ENCODE measurements at places on chromosomes 1 and 21.

DNA sequence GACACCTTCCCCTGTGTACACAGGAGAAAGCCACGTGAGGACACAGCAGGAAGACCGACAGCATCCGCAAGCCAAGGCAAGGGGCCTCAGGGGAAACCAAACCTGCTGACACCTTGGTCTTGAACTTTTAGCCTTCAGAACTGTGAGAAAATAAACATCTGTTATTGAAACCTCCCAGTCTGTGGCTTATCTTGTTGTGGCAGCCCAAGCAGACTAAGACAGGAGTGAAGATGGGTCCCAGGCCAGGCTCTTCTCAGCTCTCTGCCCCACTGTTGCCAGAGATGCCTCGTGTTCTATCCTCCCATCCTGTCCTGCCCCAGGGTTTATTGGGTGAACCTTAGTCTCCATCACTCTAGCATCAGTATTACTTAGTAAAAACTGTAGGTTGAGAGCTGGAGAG is 236.3 kb downstream of the MATN1 start:
- DNase-seq, result no peak

DNA sequence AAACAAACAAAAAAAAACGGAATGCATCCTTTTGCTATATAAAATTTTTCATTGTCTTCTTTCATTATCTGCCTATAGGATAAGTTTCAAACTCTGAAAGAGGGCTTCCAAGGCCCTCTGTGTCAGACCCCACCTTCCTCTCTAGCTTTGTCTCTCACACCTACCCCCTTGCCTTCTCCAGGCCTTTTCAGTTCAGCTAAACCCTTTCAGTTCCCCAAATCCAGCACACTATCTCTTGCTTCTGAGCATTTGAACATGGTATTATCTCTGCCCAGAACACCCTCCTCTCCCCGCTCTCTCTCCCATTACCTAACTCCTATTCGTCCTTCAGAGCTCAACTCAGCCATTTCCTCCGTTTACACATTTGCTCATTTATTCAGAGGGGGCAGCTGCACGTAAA is 35.7 kb downstream of the C1orf216 start:
- no peak for DNase-seq

GRCh38 chr1:30840904-30841598 is 67.5 kb downstream of the SDC3 start:
- DNase-seq, result no peak

DNA sequence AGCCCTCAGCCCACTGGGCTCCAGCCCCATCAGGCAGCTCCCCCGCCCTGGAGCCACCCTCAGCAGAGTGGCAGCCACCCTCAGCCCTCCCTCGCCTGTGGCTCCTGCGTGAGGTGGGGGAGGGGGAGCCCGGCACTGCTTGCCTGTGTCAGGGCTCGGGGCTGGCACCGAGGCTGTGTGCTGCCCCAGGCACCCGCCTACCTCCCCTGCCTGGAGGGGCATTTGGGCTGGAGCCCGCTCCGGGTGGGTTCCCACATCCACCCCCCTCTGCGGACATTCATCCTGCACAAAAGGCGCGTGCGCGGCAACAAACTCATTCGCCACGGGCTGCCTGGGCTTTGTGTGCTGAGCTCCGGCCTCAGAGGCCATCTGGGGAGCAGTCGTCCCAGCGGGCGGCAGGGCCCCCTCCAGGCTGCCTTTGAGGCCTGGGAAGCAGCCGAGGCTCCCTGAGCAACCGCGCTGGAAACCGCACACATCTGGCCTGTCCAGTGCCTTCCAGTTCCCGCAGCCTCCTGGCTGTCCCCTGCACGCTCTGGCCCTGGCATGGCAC is 12.6 kb upstream of the TNFRSF14 start:
- no peak for DNase-seq

- no peak for DNase-seq
Measured at GRCh38 chr1:235327559-235328270, at the start of gene ARID4B. ARID4B (minus strand) TSS chr1:235328179; CDS start chr1:235326919, 1,260 bp downstream.

DNA sequence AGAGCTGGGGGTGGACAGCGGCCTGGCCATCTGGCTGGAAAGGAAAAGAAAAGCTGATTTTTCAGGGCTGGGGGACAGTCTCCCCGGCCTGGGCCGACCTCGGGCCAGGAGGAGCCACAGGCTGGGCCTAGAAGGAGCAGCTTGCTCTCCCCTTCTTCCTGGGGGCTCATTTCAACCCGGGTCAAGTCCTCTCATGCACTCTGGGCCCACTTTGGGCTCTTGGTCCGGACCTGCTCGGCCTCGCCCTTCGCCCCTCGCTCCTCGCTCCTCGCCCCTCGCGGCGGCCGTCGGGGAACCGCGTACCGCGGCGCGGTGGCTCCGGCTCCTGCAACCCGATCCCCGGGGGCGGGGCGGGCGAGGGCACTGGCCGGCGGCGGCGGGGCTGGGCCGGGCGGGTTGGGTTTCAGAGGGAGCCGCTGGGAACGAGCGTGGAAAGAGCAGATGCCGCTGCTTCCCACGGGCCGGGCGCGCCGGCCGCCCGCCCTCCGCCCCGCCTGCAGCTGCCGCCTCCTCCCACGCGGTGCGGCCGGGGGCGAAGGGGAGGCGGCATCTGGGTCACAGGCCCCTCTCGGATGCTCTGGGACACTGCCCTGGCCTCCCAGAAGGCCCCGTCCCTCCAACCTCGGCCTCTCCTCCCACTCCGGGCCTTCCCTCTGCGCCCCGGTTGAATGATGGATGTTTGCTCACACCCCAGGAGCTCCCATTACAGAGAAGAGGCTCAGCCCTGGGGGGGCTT is 6.6 kb downstream of the HEYL start:
- no peak for DNase-seq

DNA sequence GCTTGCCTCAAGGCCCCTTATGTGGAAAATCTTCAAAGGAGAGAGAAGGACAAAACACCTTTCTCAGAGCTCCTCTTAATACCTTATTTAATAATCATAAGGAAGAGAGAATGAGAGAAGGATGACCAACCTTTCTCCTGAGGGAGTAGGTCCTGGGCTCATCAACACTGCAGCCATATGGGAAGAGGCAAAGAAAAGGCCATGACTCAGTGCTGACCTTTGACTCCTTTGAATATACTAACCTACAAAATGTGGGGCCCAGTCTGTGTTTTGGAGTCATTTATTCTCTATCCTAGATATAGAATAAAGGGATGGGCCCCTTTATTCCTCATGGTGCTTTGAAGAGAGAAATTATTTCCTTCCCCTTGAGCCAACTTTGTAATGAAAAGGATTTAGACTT is 38.3 kb downstream of the CAMSAP2 start:
- DNase-seq, result peak; percentile 26

DNA sequence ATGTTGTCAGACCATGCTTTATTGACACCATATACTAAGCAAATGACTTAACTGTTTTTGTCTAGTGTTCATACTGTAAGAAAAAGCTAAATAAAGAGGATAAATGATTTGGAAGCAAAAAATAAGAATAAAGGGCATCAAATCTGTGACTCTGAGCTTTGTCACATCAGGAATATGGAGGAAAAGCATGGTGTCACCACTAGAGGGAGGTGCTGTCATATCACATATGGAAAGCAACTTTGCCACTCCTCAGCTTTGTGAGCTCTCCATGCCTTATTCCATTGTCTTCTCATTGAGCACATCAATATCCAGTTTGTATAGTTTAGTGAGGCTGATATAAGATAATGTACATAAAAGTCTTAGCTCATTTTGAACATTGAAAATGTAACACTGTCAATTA is 20.8 kb upstream of the GBP1 start:
- DNase-seq, result peak; percentile 51

DNA sequence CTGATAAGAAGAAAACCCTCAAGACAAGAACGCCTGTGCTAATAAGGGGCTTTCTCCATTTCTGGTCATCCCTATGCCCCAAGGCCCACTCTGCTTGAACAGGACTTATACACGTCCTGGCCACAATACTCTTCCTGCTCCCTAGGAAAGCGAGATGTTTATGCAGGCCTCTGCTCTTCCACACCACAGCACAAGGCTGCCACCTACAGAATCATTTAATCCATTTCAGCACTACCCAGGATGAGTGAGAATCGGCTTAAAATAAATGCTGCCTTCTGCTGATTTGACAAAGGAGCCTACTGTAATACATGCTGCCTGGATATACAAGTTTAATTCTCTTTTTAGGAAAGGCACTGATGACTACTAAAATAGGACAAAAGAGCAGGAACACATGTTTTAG is 29.4 kb downstream of the FRRS1 start:
- peak; percentile 67 for DNase-seq

DNA sequence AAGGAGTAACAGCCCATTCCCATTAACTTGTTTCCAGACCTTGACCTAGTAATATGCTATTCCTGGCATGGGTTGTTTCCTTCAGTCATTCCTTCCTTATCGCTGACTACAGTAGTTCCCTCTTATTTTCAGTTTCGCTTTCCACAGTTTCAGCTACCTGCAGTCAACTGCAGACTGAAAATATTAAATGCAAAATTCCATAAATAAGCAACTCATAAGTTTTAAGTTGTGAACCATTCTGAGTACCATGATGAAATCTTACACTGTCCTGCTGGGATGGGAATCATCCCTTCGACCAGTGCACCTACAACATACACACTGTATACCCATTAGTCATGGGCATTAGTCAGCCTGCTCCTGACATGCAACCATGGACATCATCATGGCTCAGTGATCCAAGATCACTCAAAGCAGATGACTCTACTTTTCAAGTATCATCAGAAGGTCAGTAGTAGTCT is 66.7 kb downstream of the CCDC30 start:
- DNase-seq, result peak; percentile 93

DNA sequence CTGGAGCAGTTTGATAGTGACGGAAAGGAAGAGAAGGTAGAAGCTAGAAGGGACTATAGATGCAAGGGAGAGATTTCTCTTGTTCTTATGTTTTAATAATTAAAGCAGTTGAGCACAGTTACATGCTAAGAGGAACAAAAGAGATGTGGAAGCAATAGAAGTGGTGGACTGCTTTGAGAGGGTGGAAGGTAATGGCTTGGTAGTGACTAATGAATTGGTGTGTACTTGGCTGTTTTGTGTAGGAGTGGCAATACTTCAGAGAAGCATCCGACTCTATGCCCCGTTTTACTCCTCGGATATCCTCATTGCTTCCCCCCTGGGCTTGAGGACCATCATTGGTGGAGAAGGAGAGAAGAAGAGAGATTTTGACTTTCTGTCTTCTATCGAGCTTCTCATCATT is 12.8 kb downstream of the UTP25 start:
- DNase-seq, result no peak

- no peak for DNase-seq
Measured at GRCh38 chr21:21196087-21196486, 197.9 kb downstream of the NCAM2 start.

DNA sequence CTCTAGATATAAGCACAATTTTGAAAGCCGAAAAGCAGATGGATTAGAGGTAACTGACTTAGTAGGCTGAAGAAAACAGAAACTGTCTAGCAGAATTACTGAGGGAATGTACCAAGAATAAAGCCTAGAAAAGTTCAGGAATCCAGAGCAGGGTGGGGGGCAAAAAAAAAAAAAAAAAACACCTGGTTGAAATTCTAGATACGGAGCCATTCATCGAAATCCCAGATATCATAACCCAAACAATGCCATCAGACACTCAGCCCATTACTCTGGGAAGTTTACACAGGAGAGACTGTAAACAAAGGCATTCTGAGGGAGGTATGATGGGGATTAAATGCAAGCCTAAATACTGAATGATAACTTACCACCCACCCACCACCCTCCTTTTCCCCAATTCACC is 45.6 kb downstream of the ENAH start:
- DNase-seq, result no peak

DNA sequence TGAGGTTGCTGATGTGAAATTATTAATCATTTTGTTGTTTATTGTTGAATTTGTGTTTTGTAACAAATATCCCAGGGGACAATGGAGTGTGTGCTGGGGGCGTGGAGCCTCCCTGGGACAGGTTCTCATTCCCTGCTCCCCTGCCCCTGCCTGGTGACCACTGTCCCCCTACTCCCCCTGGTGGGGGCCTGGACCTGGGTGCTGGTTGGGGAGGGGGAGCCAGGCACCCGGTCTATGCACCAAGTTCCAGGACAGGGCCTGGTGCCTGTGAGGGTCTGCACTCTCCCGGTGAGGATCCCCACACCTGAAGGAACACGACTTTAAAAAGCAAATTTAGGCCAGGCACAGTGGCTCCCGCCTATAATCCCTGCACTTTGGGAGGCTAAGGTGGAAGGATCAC is 42.4 kb downstream of the CHD5 start:
- no peak for DNase-seq

- no peak for DNase-seq
Measured at GRCh38 chr21:36236052-36236730, 79.6 kb downstream of the DOP1B start.

GRCh38 chr1:116686723-116687352 is 19.3 kb upstream of the IGSF3 start:
- no peak for DNase-seq

GRCh38 chr1:193340331-193340730 is 153.9 kb upstream of the B3GALT2 start:
- DNase-seq, result no peak

DNA sequence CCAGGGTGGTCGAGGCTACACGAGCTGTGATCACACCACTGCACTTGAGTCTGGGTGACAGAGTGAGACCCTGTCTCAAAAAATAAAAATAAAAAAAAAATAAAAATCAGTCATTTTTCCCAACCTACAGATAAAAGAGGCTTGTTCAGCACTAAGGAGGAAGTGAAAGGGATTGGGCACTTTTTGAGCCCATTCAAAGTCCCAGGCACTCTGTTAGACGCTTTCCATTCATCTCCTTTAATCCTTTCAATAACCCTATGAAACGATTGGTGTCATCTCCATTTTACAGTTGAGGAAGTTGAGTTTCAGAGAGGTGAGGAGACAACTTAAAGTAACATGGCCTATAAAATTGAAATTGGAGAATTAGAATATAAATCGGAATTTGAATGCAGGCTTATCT is 10.4 kb upstream of the AGO4 start:
- no peak for DNase-seq

- no peak for DNase-seq
Measured at GRCh38 chr1:117051224-117052064, 8.7 kb upstream of the TTF2 start.

DNA sequence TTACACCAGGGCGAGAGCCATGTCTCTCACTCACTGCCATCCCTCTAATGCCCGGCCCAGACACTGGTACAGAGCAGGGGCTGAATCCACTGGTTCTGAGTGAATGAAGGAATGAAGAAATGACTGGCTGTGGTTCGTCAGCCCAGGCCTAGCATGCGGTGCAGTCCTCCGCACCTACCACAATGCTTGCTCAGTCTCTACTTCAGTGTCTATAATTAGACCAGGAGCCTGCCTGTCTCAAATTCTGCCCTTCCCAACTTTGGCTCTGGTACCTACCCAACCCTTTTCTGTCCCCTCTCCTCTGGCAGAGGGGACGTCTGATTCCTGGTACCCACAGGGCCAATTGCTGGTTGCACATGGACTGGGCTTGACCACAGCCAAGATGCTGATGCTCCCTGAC is 118.2 kb upstream of the GRIK3 start:
- no peak for DNase-seq

GRCh38 chr1:1908506-1908791 is 6.6 kb upstream of the CALML6 start:
- DNase-seq, result peak; percentile 41

DNA sequence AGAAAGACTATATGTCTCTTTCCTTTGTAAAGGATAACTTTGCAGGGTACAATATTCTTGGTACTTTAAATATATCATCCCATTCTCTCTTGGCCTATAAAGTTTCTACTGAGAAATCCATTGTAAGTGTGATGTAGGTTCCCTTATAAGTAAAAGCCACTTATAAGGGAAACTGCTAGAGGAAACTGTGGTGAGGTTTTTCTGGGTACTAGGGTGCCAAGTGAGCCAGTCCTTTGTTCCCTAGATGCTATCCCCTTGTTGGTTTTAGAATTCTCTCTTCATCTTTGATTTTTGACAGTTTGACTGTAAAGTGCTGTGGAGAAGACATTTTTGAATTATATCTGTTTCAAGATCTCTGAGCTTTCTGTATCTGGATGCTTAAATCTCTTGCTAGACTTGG is 108.9 kb upstream of the NEK7 start:
- DNase-seq, result no peak
